GM12878 (cell line): ENCODE measurements at places on chromosomes 6 and 20. TPM values are rescaled to one million over a fixed set of nuclear protein-coding genes. Genes with fewer than 3 reads are reported as not detected.

GRCh38 chr6:21603082-21603952 is 9.8 kb downstream of the SOX4 start:
- no peak for DNase-seq

- no peak for DNase-seq
Measured at GRCh38 chr6:160297310-160297709, 38.7 kb upstream of the SLC22A2 start.

ACOT13 gene
- polyA plus RNA-seq = 52.8 and 55.7 TPM in 2 replicates

DNA sequence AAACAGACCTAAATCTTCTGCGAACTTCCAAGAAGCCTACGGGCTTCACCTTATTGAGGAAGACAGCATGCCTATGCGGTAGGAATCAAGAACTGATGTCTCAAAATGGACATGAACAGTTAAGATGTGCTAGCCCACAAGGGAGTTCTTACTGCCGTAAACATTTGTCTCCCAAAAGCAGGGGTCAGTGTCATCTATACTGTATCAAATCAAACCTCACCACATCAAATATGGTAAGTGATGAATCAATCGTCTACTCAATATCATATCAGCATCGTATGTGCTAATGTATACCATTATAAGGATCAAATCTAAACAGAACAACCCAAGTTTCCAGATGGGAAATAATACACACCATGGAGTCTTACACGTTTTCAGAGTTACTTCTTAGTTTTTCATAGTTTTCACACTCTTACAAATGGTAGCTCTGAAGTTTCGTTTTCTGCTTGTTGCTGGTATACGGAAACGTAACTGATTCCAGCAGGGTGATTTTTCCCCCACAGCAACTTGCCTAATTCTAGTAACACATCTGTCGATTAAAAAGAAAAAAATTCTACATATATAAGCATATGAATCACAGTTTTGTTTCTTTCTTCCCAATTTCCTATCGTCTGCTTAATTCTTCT is 12.6 kb downstream of the RRBP1 start:
- DNase-seq = no peak

DNA sequence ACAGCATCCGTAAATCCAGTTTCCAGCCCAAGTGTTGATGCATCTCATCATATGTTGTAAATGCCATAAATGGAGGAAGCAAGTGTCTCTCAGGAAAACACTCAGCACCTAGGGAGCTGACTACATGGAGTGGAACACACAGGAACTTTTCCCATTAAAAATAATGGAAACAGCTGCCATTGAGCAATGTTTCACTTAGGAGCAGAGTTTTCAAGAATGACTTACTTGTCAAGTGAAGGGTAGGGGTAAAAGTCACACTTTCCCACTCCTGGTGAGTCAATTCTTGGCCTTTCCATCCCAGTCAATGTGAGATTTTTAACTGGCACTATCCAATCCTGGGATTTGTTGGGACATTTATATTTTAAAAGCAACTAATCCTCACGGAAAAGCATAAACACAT is 119.4 kb upstream of the ASF1A start:
- no peak for DNase-seq

GRCh38 chr20:62201173-62202082 is 18.6 kb downstream of the MTG2 start:
- DNase-seq = peak; percentile 26

- no peak for DNase-seq
Measured at GRCh38 chr6:18395856-18396197, 8.7 kb downstream of the RNF144B start.

ARHGAP40 gene
- polyA plus RNA-seq = not detected in 2 replicates

GRCh38 chr6:7896465-7896987 is 14.1 kb downstream of the TXNDC5 start:
- no peak for DNase-seq

DNA sequence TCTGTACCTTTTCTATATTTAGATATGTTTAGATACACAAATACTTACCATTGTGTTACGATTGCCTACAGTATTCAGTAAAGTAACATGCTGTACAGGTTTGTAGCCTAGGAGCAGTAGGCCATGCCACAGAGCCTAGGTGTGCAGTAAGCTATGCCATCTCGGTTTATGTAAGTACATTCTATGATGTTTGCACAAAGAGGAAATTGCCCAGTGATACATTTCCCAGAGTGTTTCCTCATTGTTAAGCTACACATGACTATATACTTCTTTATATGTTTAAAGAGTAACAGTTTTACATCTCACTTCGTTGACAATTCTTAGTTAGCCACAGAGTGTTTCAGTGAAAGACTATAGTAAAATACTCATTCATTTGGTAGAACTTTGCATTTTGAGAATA is 51.5 kb downstream of the SLC35F1 start:
- no peak for DNase-seq

- DNase-seq = no peak
Measured at GRCh38 chr6:397604-398003, 6.1 kb downstream of the IRF4 start.

AVP gene
- polyA plus RNA-seq = not detected in 2 replicates

- DNase-seq = no peak
Measured at GRCh38 chr6:125022391-125022989, 60.3 kb downstream of the RNF217 start.

GRCh38 chr6:111416529-111416928 is 66.5 kb downstream of the REV3L start:
- no peak for DNase-seq

DNA sequence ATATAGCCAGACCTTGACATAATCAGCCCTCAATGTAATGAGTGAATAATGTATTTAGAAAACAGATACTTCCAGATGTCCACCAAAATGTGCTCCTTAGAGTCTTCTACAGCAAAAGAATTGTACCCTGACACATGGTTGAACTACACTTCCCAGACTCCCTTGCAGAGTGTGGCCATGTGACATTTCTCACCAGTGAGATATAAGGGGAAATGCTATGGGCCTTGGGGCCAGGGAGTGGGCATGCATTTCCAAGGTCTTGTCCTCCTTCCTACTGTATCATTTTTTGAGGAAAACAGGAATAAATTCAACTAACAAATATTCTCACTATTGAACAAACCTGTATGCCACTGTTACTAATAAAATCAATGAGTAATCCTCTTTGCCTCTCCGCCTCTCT is 211.4 kb upstream of the SMLR1 start:
- no peak for DNase-seq

DNA sequence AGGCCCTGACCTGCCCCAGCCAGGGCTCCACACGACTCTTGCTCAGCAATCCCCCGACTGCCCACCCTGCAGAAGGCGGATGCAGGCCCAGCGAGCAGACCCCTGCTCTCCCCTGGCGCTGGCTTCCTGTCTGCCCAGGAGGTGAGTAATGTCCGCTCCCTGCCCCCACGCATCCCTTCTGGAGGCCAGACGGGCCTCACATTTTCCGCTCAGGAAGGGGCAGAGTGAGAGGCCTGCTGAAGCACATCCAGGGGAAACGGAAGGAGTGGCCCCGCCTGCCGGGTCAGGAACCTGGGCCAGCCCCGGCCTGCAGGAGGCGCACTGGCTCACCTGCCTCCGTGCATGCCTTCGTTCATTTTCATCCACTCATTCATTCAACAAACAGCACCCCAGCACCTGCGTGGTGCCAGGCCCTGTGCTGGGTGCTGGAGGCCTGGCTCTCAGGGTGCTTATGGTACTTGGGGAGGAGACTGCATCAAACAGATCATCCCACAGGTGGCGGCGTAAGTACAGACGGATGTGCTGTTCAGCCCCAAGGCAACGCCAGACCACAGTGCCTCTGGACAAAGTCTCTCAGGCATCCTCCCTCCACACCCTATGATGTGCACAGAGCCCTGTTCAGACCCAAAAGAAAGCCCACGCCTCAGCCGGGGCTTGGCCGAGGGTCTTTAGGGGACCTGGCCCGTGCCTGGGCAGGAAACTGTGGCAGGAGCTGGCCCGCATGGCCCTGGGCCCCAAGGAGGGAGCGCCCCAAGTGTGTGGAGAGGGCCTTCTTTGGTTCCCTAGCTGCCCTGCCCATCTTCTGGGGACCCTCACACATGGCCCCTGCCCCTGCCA is 112.1 kb downstream of the ASXL1 start:
- DNase-seq = no peak

- no peak for DNase-seq
Measured at GRCh38 chr6:41796474-41796873, 9.0 kb downstream of the TOMM6 start.

ADAM33 gene
- not detected in 2 replicates for polyA plus RNA-seq

DNA sequence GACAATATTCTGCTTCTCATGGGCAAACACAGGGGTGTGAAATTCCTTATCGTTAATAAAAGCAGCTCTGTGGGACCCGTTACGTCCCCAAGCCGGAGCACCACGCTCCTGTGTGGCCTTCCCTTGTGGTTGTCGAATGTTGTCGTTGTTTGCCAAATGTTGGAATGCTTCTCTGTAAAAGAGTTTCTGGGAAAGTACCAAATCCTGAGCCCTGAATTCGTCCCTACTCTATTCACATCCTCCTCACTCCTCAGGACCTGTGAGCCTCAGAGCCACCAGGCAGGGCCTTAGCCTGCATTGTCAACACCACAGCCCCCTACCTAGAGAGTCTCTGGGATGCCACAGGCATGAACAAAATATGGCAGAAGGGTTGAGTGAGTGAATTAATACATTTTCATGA is 64.0 kb downstream of the THBS2 start:
- no peak for DNase-seq

GRCh38 chr6:884570-884969 is 191.6 kb upstream of the EXOC2 start:
- no peak for DNase-seq

BACH2 gene
- polyA plus RNA-seq = not detected in 2 replicates

GRCh38 chr6:40369891-40370290 is 217.3 kb downstream of the LRFN2 start:
- no peak for DNase-seq

DNA sequence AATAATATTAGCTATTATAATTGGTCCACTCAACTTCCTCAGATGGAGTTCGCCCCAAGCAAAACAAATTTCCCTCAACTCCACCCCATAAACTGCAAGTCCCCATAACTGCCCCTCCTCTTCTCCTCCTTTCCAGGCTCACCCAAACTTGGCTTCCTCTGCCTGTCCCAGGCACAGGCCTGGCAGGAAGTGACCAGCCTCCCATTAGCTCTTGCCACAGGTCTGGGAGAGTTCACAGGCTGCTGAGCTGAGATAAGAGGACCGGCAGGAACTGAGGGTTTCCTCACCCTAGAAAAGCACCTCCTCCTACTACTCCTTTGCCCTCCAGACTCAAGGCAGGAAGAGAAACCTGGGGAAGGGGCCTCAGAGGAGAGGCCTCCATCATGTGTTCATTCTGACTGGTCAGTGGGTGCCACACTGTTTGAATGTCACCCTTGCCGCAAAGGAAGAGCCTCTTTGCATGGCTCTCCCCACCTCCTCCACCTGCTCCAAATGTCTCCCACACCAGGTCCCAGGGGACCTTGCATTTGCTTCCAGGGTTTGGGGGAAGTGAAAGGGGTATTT is 24.5 kb upstream of the SMIM29 start:
- DNase-seq = no peak

DNA sequence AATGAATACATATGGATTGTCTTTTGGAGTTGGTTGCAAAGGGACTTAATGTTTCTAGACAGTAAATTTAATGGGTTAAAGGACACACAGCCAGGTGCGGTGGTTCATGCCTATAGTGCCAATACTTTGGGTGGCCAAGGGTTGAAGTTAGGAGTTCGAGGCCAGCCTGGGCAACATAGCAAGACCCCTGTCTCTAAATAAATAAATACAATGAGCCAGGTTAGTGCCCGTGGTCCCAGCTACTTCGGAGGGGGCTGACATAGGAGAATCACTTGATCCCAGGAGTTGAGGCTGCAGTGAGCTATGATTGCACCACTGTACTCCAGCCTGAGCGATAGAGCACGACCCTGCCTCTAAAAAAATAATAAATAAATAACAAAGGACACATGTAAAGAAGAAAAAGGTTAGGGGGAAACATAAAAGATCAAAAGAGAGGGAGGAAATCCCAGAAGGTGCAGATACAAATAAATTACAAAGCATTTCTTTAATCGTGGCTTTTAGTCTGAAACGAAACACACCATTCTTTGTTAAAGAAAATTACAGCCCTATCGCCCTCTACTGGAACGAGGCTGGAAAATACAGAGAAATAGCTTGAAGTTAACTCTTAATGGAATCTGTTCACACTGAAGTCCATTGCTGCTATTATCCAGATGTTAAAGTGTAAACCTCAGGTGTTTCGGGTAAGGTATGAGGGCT is 42.6 kb upstream of the SCML4 start:
- DNase-seq = no peak

DNA sequence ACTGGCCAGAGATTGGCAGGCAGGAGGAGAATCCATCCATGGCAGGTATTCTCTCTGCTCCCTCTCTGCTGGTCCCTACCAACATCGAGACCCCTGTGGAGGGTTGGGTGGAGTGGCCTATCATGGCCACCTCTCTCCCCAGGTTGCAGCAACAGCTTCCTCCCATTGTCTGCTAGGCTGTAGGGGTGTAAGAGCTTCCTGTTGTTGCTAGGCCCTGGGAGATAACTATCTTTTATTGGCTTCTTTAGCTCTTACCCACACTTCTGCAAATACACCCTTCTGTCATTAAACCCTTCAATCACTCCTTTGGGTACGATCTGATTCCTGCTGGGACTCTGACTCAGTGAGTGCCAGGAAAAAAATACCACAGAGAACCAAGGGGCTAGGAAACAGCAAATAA is 66.6 kb upstream of the FAM184A start:
- no peak for DNase-seq

TEAD3 gene
- polyA plus RNA-seq = 0.10 and 0.18 TPM in 2 replicates

DNA sequence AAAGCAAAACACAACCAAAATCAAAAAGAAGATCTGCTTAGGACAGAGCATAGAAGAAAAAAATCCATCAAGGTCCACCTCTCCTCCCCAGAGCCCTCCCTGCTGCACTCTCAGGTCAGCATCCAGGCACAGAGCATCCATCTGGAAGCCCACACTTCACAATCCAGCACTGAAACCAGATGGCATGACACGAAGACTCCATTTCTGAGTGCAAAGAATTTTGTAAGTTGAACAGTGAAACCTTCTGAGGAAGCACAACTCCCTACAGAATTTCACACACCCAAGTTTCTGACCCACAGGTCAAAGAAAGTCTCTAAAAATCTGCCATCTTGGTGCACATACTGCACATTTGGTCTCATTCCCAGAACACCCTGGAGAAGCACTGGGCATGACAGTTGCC is 128.8 kb upstream of the STXBP5 start:
- DNase-seq = no peak

PCK1 gene
- not detected in 2 replicates for polyA plus RNA-seq
